Kidney (tissue), 22 donors: ENCODE measurements at places on chromosomes 5 and 9. TPM values are rescaled to one million over a fixed set of nuclear protein-coding genes. Genes with fewer than 3 reads are reported as not detected.

DNA sequence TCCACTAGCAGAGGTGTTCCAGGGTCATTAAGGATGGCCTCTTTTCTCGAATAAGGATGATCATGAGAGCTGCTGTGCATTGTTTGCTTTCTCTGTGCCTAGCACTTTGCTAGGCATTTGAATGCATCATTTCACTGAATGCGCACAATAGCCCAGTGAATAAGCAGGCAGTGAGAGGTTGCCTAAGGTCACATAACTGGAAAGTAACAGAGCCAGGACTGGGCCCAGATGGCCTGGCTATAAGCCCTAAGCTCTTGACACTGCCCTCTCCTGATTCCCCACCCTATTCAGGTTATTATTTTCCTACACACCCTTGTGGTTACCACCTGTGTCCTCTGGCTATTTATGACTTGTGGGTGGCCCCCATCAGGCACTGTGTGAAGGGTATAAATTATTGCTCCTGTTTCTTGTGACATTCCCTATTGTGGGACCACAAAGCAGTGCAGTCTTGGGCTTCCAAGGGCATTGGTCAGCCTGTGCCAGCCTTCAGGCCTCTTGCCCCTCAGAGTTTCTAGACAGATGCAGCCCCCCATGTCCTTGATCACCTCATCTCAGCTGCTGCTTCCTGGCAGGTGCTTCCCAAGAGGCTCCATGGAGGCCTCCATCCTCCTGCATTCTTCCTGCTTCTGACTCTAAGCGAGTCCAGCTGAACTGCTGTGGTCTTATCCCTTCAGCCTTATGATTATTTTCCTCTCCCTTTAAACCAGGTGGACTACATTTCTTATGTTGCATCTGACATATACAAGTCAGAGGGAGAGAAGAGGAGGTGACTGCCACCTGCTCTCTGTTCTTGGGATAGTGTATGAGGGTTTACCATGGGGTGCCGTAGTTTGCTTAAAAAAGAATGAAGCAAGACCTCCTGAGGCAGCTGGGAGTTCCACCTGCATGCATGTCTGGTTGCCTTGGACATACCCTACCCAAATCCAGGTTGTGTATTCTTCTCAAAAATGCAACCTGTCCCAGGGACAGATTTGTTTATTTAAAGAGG lies 47.6 kb downstream of the ANGPTL2 start:
- DNase-seq = no peak

ELOVL7 gene
- total RNA-seq = 22.5 TPM

DNA sequence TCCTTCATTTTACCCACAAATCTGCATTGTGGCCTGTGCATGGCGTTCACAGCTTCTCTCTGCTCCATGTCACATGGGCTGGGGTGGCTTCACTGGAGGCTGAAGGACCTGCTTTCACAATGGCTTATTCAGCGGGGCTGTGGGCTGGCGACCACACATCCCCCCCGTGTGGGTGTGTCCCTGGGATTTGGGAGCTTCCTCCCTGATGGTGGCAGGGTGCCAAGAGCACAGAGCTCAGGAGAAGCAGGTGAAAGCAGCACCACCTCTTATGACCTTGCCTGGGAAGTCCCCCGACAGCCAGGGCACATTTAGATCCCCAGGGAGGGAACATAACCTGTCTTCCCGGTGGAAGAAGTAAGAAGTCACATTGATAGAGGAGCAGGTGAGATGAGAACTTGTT lies 5.0 kb upstream of the MED10 start:
- no peak for DNase-seq

ZNF462 gene
- 47.0 TPM for total RNA-seq

- DNase-seq = peak; percentile 36
Observed at GRCh38 chr9:121881920-121882500, 211.1 kb downstream of the TTLL11 start.

- DNase-seq = peak; percentile 41
Observed at GRCh38 chr5:120464627-120465435, 731 bp downstream of the PRR16 start.

- no peak for DNase-seq
Observed at GRCh38 chr5:99543841-99544240, 615.0 kb upstream of the CHD1 start.

RNF183 gene
- 3.6 TPM for total RNA-seq

PDE8B gene
- 4.5 TPM for total RNA-seq

- DNase-seq = peak; percentile 17
Observed at GRCh38 chr9:119697996-119698395, 328.8 kb upstream of the BRINP1 start.
